ENCODE measurements at places on chromosomes 2 and 18.
A peak's percentile ranks its signal among the peaks of the same experiment; 100 is the strongest.

GRCh38 chr2:73987109-73987947 is 2.6 kb downstream of the TET3 start:
- DNase-seq: peak; percentile 65

- DNase-seq: no peak
Observed at GRCh38 chr18:50338122-50338521, 36.7 kb upstream of the SKA1 start.

DNA sequence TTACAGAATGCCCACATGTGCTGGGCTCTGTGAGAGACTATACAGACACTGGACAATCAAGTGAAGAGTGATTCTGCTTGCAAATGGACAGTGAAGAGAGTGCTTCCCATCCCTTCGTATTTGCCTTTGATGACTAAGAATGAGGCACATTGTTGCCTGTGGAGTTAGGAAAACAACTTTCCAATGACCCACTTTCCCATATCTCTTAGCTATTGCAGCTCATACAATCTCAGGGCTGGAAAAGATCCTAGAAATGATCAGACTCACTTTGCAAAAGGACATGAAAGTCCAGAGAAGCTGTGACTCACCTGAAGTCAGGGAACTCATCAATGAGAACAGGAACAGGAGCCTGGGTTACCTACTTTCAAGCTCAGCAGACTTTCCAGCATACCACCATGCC is 440.5 kb upstream of the TCF4 start:
- DNase-seq: no peak

DNA sequence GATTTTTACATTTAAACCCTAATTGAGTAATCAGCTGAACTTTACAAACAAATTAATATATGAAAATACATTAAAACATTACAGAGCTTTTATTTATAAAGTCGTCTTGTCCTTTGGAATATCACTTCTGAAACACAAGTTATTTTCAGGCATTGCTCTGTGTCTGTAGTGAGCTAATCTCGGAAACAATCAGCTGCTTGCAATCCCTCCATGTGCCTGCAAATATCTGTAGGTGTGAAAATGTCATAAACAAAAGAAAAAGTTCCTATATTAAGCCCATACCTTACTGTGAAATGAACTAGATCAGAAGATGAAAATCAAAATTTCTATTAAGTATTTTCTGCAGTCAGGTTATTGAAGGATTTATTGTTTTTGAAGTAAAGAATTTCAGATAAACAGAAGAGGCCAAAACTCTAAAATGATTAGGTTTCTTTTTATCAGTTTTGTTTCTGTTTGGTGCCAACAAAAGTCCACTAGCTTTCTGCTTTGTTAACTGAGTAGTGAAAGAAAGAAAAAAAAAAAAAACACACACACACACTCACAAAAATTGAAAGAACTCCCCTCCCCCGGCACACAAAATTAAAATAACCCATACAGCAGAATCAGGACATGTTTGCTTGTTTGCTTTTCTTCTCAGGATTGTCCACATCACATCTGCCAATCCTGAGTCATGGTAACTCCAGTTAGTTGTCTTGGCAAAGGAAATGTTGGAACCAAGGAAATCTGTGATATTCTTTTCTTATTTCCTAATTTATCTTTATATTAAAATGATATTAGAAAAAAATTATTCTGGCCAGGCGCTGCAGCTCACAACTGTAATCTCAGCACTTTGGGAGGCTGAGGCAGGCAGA is 627.0 kb upstream of the SLC39A10 start:
- no peak for DNase-seq

GRCh38 chr2:28347596-28347995 is 45.1 kb upstream of the FOSL2 start:
- DNase-seq: no peak

DNA sequence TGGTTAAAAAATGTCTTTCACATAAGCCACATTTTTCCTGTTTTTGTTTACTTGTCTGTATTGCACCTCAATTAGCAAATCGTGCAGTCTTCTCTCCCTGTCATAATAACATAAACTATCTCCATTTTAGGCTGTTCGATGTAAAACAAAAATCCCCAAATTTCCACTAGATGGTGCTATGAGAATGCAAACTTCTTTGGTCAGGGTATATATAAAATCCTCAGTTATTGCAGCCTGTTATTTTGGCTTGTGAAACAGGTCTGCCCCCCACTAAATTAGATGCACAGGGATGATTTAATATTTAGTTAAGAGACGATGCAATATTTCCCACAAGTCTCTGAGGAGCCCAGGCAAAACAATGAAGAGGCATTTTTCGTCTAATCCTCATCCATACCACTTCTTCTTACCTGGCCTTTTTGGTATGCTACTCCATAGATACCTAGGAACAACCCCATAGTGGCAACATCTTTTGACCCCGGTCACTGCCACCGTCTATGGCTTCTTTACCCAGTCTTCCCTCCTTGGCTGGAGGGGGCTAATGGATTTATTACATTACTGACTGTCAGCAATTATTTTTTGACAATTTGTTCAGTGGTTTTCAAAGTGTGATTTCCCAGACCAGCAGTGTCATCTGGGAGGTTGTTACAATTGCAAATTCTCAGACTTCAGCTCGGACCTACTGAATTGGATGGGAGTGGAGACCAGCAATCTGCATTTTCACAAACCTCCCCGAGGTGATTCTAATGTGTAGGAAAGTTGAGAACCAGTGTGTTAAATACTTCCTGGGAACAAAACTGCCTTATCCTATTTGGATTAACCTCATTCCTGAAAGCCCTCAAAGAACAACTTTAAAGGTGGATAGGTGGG is 117.4 kb upstream of the CWC22 start:
- no peak for DNase-seq

- peak; percentile 39 for DNase-seq
Observed at GRCh38 chr2:98470851-98471255, 26.2 kb downstream of the INPP4A start.

- no peak for DNase-seq
Observed at GRCh38 chr2:96874198-96874831, 4.4 kb upstream of the SEMA4C start.

DNA sequence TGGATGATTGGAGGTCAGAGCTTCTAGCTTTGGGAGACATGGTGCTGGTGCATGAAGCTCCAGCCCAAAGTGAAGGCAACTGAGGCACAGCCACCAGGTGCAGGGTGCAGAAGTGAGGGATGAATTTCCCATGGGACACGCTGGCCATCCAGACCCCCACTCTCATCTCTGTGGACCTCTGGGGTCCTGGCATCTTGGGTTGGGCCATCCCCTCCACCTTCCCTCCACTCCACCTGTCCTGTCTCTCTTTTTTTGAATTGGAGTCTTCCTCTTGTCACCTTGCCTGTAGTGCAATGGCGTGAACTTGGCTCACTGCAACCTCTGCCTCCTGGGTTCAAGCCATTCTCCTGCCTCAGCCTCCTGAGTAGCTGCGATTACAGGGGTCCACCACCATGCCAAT is 3.4 kb downstream of the NGEF start:
- no peak for DNase-seq

GRCh38 chr18:63951302-63951705 is 2.2 kb downstream of the HMSD start:
- DNase-seq: no peak

GRCh38 chr2:147844697-147845410 is at the start of gene ACVR2A:
ACVR2A (plus strand) TSS chr2:147845029; CDS start chr2:147845153, 124 bp downstream.
- DNase-seq: peak; percentile 46

- DNase-seq: no peak
Observed at GRCh38 chr2:4324531-4324930, 621.2 kb downstream of the DCDC2C start.

DNA sequence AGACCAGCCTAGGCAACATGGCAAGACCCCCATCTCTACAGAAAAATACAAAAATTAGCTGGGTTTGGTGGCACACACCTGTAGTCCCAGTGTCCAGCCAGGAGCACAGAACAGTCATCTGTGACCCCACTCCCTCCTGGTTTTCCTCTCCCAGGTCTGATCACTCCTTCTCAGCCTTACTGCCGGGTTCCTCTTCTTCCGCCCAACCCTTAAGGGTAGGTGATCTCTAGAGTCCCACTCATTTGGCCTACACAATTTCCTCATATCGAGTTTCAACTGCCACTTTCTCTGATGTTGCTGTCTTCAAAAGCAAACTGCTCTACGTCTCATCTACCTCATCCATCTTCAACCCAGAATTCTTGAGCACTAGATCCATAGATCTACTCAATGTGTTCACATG is 13.4 kb upstream of the MAT2A start:
- DNase-seq: no peak

GRCh38 chr2:43486603-43487002 is 109.2 kb downstream of the THADA start:
- no peak for DNase-seq

DNA sequence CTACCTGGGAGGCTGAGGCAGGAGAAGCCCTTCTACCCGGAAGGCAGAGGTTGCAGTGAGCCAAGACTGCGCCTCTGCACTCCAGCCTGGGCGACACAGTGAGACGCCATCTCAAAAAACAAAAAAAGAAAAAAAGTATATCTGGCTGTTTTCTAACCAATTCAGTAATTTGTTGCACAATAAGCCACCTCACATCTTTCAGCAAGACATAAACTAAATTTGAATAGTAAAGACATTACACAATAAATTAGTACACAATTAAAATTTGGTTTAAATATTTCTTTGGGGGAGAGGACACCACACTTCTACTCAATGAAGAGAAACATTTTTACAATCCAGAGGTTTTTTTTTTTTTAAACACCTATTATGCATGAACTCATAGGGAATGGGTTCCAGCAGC is 36.0 kb upstream of the MTA3 start:
- DNase-seq: no peak

DNA sequence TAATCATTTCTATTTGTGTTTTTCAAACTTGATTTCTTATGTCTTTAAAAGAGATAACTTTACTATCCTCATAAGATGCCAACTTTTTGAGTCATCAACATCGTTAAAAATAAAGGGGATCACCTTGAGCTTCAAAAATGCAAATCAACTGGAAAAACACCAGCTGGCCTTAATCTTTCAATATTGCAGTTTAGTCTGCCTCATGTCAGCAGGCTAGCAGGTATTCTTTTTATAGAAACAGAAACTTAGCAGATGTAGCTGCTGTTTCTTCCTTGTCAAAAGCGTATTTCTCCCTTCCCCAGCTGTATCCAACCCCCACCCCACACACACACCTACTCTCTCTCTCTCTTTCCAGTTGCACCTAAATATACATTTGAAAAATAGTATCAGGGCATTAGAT is 154.1 kb upstream of the ZNF804A start:
- no peak for DNase-seq

DNA sequence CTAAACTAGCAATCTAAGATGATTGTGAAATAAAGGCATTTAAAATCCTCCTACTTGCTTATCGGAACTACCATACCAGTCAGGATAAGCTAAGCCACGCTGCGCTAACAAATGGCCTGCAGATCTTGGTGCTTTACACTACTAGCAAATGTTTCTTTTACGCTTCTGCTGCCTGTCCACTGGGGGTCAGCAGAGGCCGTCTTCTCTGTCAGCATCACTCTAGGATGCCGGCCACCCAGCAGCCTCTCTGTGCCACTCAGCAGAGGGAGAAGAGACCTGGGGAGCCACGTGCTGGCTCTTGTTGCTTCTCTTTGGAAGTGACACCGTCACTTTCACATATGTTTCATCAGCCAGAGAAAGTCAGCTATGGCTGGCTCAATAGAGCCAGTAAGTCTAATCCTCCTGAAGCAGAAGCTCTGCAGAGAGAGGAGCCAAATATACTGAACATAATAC is 36.6 kb downstream of the COPS8 start:
- peak; percentile 61 for DNase-seq

DNA sequence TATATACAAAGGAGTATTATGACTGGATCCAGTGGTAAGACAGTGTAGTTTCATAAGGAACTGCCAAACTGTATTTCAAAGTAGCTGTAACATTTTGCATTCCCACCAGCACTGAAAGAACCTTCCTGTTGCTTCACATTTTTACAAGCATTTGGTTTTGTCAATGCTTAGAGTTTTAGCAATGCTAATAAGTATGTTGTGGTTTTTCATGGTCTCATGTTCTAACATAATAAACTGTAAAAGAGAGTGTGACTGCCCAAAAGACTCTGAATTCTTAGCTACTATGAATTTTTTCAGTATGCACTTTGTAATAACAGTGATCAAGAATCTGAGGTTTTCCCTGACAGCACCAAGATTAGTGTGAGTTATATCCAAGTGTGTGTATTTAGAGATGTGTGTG is 604.2 kb downstream of the XIRP2 start:
- no peak for DNase-seq

- DNase-seq: no peak
Observed at GRCh38 chr18:60966876-60967275, 366.4 kb upstream of the CDH20 start.

DNA sequence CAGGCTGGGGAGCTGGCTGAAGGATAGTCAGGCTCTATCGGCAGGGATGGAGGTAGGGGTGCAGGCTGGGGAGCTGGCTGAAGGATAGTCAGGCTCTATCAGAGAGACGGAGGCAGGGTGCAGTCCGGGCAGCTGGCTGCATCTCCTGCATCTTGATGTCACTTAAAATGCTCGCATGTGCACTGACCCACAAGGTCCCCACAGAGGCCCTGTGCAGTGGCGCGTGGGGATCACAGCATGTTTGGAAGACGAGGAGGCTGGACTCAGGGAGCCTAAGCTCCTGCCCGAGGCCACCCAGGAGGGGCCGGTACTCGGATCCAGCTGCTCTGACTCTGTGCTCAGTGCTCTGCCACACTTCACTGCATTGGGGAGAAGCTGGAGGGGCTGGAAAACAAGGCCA is 189.0 kb upstream of the HDAC4 start:
- no peak for DNase-seq

DNA sequence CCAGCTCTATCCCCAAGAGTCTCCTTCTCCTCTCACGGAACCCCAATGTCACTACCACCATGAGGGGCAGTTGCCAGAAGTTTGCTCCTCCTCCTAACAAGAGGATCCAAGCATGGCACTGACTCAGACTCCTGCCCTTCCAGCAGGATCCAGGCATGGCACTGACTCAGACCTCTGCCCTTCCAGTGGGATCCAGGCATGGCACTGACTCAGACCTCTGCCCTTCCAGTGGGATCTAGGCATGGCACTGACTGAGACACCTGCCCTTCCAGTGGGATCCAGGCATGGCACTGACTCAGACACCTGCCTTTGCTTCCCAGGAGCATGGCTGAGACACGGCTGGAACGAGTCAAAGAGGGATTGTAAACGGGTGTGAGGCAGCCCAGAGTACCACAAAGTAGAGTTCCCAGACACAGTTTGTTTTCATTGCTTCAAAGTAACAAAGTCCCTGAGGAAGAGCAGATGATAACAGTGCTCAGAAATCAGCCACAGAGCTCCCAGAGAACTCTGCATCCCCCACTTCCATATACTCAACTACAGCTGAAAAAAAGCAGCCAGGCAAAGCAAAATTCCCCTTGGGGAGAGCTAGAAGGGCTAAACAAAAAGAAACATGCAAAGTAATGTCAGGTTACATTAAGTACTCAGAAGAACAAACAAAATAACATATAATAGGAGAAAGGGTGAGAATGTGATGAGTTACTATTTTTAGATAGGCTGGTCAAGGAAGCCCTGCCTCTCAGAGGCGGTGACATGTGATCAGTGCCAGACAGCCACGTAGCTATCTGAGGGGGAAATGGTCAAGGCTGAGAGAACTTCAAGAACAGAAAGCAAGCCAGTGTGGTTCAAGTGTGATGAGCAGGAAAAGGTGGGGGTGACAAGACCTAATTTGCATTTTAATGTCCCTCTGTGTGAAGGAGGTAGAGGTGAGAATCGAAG is 3.0 kb downstream of the BUB1 start:
- peak; percentile 61 for DNase-seq

All from activated CD8-positive, alpha-beta T cell treated with anti-CD3 and anti-CD28 coated beads, Interleukin-2, amount 10 ng/mL, durations not matched to agents 7 days and 5 days (primary cell).